ENCODE measurements at places on chromosomes 12 and 14.

DNA sequence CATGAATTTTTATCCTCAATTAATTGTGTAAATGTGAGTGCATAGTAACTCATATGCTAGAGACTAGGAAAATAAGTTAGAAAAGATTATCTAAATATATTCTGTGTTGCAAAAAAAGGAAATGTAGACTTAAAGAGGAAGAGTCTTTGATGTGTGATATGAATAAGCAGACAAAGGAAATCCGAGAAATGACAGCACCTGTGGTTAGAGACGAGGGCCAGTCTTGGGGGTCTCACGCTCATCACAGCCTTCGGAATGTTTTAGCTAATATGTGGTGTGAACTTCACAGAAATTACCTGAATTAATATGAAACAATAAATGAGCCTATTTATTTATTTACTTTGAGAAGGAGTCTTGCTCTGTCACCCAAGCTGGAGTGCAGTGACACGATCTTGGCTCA is 11.6 kb downstream of the ATP6V0A2 start:
- no peak for DNase-seq

- no peak for DNase-seq
Measured at GRCh38 chr12:106018286-106018685, 120.5 kb downstream of the NUAK1 start.

GRCh38 chr14:37594971-37595808 is at the start of the genes FOXA1 and TTC6:
Gene FOXA1, minus strand, starts transcription at chr14:37595249. Its CDS starts 277 bp downstream, at chr14:37594972.
Gene TTC6, plus strand, starts transcription at chr14:37595629. Its CDS starts 26,436 bp downstream, at chr14:37622065.
- DNase-seq: no peak

GRCh38 chr12:45178771-45179170 is 37.1 kb upstream of the ANO6 start:
- no peak for DNase-seq

DNA sequence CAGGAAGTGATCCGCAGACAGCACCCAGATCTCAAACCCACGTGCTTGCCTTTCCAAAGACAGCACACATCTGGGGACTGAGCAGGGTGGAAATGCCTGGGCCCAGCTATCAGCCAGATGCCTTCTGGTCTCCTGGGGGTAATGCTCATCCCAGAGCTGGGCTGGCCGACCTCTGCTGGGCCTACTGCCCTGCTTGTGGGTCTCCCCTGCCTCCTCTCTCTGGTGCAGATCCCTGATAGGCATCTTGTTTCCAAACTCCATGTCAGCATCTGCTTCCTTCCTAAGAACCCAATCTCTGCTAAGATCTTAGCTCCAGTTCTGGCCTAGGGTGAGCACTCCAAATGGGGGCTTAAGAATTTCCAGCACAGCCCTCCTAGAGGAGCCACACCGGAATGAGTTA is 1043.0 kb downstream of the VRK1 start:
- no peak for DNase-seq

DNA sequence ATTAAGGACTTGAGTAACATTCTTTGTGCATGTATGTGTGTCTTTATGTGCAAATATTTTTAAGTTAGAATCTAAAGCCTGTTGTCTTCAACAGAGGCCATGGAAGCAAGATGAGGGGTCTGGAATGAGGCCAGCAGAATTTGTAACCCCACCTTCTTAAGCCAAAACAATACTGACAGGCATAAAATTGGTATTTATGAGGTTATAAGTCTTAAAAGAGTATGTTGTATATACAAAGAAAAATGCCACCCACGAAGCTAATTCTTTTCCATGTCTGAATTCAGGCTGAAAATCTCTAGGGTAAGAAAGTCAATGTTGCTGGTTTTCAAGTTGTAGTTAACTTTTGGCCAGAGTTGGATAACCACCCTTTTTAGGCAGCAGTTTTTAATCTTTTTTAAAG is 86.2 kb upstream of the TMTC1 start:
- DNase-seq: no peak

DNA sequence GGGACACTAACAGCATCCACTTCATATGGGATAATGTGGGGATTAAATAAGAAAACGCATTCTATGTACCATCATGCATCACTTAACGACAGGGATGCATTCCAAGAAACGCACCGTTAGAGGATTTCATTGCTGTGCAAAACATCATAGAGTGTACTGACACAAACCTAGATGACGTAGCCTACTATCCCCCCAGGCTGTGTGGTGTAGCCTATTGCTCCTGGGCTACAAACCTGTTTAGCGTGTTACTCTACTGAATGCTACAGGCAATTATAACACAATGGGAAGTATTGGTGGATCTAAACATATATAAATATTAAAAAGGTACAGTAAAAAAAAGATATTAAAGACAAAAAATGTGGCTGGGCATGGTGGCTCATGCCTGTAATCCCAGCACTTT is 230.6 kb downstream of the KSR2 start:
- DNase-seq: no peak

DNA sequence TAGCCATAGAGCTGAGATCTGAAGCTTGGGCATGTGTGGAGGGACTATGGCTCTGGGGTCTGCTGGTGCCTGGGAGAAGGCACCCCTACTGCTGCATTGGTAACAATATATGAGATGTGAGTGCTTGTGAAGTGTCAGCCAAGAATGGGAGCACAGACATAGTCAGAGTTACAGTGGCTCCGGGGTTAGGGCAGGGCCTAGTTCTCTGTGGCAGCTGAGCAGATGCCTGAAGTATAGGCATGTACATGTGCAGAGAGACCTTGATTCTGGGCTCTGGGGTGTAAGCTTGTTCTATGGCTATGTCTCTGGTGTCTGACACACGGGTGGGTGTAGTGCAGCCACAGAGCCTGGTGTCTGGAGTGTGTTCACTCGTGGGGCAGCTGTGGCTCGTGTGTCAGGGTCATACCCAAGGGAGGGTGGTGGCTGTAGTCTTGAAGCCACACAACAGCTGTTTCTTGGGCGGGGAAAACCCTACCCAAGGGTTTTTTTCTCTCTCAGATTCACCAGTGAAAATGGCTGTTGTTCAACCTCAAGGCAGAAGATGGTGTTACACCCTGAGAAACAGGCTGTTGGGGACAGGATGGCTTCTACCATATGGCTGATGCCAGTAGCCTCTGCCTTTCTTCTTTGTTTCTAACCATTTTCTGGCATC is 11.9 kb upstream of the TCL1A start:
- DNase-seq: no peak

- no peak for DNase-seq
Measured at GRCh38 chr12:104049903-104050356, at the start of gene GLT8D2. Gene GLT8D2, minus strand, starts transcription at chr12:104050187. Its CDS starts 30,539 bp downstream, at chr12:104019648.

GRCh38 chr12:84508851-84509260 is 403.7 kb downstream of the SLC6A15 start:
- no peak for DNase-seq

- DNase-seq: no peak
Measured at GRCh38 chr12:1189163-1189562, 198.1 kb downstream of the ERC1 start.

DNA sequence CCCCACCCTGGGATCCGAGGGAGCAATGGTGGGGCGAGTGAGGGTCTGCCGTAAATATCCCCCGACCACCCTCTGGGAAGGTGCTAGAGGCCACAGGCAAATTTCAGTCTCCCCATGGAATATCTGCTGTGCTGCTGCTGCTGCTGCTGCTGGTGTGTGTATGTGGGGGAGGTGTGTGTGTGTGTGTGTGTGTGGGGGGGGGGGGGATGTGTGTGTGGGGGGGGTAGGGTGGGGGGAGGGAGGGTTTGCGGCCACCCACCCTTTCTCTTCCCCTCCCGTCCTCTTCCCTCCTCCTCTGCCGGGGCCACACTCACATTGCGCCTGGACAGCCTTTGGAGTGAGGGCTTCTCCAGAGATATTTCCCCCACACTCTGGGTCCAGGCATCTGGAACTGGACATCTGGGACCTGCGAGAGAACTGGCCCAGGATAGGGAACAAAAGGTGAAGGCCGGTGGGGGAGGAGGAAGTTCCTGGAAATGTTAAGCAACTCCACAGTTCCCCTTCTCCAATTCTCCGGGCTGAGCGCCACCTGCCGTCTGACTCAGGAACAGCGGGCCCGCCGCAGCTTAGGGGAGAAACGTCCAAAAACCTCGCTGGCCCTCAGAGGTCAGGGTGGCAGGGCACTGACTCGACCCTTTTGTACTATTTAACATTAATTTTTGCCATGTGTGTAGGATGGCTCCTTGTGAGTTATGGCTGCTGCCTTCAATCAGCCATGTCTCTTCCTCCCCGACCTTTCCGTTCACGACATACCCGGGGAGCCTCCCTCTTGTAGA is at the start of gene C1RL:
Gene C1RL (minus strand): TSS at position 419 of the 776 bp plus-strand sequence. CDS start 34 bp downstream, at position 385.
- DNase-seq: no peak

DNA sequence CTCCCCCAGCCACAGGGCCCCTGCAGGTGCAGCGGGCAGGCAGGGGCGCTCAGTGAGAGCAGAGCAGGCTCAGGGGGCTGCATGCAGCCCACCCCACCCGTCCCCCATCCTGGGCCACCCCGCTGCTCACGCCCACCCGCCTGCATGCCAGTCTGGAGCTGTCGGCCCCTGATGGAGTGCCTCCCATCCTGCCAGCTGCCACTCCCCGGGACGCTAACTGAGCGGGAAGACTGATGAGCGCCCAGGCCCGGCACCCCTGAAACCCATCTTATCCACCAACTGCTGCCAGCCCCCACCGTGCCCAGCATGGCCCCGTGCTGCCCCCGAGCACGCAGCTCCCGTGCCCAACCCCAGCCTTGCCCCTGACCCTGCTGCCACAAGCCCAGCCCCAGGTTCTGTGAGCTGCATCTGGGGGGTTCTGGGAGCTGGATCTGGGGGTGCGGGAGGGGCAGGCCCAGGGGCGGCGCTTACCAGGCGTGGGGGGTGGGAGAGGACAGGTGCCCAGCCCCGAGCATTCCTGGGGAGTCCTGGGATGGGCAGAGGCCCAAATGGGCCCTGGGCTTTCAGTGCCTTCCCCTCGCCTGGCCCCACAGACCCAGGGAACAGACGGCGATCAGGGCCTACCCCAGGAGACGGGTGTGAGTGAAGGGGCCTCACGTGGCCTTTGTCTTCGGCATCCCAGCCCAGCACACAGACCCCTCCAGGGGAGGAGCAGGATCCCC is 13.3 kb downstream of the AKT1 start:
- no peak for DNase-seq

GRCh38 chr14:20400965-20401593 is 12.2 kb downstream of the TEP1 start:
- DNase-seq: no peak

DNA sequence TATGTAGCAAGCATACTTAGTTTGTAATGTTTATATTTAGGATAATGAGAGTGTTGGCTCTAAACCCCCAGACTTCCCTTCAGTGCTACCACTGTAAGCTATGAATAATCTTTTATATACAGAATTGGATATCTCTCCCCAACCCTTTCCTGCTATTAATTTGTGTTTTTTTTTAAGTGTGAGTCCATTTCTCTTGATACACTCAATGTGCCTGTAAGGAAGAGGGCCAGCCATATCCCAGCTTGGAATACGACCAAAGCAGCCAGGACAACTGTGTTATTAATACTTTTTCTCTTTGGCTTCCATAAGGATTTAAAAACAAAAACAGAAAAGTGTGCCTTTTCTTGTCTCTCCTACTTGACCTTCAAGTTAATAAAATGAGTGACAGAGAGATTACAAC is 116.7 kb downstream of the SNAPC1 start:
- DNase-seq: no peak

- DNase-seq: no peak
Measured at GRCh38 chr14:64401949-64402348, 13.8 kb downstream of the MTHFD1 start.

DNA sequence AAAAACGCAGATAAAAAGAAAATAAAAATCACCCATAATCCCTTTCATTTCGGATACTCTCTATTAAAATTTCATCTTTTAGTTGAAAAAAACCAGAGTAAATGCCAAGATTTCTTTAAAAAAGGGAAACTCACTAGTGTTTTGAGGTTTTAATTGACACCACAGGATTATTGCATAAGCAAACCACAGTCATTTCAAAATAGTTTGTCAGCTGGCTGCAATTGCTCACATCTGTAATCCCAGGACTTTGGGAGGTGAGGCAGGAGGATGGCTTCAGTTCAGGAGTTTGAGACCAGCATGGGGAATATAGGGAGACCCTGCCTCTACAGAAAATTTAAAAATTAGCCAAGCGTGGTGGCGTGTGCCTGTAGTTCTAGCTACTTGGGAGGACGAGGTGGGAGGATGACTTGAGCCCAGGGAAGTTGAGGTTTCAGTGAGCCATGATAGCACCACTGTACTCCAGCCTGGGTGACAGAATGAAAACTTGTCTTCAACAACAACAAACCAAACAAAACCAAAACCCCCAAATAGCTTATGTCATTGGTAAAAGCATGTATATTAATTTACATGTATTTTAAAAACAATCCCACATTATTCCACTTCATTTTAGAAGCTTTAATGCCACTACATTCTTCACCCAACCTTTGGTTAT is 48.8 kb downstream of the SYNE2 start:
- peak; percentile 26 for DNase-seq

DNA sequence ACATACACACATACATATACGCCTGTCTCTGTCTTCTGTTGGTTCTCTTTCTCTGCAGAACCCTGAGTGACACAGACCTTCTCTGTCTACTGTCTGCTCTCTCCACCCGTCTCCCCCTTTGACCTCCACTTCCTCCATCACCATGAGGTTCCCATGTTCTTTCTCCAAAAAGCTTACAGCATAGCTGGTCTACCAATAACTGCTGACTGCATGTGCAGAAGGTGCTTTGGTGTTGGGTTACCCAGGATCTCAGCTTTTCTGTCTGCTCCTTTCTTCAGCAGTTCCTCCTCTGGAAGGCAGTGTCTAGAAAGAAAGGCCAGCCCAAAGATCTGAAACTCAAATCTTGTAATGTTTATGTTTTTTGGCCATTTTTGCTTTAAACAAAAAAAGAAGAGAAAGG is 125.6 kb downstream of the SMOC1 start:
- DNase-seq: no peak

DNA sequence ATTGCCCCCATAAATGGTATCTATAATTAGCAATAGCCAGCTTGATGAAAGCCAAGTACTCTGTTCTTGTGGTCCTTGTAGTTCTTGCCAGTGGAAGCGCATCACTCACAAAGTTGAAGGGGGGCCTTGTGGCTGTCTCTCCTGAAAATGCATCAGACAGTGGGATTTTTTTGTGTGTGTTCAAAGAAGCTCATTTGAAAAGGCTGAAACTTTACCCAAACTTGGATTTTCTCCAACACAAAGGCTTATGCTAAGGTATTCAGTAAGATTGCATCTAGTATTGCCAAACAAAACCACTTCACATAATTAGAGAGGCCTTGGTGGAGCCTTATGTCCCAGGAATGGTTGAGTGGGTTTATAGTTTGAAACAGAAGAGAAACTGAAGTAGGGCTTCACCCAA is 216.7 kb upstream of the TMTC1 start:
- peak; percentile 4 for DNase-seq

GRCh38 chr14:96080571-96080970 is 41.4 kb downstream of the C14orf132 start:
- DNase-seq: no peak

- no peak for DNase-seq
Measured at GRCh38 chr14:74571901-74572725, 39.9 kb downstream of the LTBP2 start.

- no peak for DNase-seq
Measured at GRCh38 chr14:80116157-80116556, 95.1 kb downstream of the DIO2 start.

- DNase-seq: no peak
Measured at GRCh38 chr12:57707250-57707649, 13.3 kb downstream of the OS9 start.

DNA sequence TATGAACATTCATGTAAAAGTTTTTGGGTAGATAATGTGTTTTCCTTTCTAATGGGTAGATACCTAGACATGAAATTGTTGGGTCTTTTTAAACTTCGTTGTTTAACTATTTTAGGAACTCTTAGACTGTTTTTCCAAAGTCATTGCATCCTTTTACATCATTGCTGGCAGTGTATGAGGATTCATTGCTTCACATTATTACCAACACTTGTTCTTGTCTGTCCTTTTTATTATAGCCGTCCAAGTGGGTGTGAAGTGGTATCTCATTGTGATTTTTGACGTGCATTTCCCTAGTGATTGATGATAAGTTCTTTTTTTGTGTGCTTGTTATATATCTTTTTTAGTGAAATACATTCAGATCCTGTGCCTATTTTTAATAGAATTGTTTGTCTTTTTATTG is 39.4 kb downstream of the USP15 start:
- no peak for DNase-seq

All from Jurkat, Clone E6-1 (cell line).